ENCODE measurements at places on chromosomes 2 and 18. TPM values are rescaled to one million over a fixed set of nuclear protein-coding genes. Genes with fewer than 3 reads are reported as not detected.
A peak's percentile ranks its signal among the peaks of the same experiment; 100 is the strongest.

ASB18 gene
- not detected for total RNA-seq

GRCh38 chr2:139177041-139177440 lies 396.9 kb upstream of the NXPH2 start:
- DNase-seq: no peak

STPG4 gene
- 0.17 TPM for total RNA-seq

DNA sequence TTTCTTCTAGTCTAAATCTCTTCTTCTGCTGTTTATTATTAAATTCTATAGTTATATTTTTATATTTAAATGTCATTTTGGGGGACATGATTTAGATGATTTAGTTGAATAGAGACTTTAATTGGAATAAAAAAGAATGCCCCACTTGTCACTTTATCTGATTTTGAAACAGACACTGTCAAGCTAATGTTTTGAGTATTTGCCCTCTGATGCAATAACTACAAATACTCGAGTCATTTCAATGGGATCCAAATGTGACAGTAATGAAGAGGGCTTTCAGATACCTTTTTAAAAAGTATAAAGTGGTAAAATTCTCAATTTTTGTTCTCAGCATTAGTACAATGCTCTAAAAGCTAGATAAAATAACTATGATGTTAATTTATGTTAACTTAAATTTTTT lies 257.3 kb upstream of the SESTD1 start:
- DNase-seq: no peak

GRCh38 chr18:48902023-48902855 lies 48.5 kb downstream of the SMAD7 start:
- peak; percentile 73 for DNase-seq

DNA sequence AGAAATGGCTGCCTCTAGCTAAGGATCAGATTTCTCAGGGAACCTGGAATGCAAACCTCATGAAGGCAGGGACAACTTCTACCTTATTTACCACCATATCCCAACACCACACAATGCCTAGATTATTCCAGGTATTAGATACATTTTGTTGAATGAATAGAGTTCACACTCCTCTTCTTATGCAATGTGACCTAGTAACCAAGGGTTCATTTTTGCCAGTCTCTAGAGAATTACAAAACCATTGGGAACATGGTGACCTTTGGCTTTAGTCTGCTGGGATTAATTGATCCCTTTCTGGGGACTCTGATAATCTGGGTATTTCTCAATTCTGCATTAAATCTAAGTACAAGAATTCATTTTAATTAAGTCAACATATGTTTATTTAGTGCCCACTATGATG lies 35.2 kb upstream of the SERTAD2 start:
- no peak for DNase-seq

- DNase-seq: no peak
Measured at GRCh38 chr2:205882806-205883425, 200.6 kb downstream of the NRP2 start.

DNA sequence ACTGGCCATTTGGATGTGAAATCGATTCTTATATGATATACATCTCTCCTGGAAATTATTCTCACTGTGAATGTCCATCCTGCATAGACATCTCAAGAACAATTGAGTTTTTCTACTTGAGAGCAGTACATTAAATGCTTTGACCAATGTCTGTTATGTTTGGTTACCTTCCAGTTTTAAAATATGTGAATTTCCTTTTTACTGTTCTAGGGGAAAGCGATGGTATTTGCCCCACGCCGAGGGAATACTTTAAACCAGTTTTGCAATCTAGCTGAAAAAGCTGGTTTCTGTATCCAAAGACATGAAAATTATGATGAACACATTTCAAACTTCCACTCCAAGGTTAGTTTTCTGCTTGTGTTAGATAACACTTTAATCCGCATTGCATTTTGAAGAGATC lies 175.3 kb upstream of the SIX3 start:
- DNase-seq: no peak

DNA sequence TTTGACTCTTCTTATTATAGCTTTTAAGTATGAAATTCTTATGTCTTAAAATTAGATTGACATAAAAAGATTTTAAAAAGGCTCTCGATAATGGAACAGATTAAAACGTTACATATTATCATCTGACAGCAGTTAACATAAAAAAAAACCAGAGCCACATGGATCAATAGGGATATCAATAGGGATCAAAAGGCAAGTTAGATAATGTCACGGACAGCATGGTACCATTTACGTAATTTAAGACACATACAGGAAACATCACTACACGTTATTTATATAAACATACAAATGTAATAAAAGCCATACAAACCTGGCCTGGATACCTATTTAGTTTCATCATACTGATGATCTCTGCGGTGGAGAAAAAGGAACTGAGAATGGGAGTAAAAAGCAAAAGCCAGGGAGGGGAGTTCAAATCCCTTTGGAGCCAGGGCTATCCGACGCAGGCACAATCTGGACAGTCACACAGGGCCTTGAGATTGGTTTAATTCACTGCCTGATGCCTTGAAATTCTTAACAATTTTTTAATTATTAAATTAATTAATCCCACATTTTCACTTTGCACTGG lies 227.2 kb downstream of the AFF3 start:
- DNase-seq: no peak

DNA sequence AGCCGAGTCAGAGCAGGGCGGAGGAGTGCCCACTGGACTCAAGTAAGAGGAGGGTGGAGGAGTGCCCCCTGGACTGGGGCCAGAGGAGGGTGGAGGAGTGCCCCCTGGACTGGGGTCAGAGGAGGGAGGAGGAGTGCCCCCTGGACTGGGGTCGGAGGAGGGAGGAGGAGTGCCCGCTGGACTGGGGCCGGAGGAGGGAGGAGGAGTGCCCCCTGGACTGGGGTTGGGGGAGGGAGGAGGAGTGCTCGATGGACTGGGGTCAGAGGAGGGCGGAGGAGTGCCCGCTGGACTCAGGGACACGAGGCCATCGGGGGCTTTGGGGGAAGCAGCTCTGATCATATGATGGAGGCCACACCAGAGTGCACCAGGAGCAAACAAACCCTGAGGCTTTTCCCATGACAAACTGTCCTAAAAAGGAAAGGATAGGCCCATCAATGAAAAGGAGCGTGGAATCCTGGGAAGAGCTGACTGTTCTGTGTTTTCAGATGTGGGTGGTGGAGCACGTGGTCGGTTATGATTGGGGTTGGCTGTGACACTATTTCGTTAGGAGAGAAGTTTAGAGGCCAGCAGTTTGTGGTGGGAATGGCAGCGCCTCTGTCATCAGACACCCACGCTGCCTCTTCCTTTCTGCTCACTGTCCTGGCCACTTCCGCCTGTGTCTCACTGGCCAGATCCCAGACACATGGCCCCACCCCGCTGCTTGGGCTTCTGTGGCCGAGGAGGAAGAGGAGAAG lies 24.5 kb upstream of the HPCAL1 start:
- peak; percentile 38 for DNase-seq

DNA sequence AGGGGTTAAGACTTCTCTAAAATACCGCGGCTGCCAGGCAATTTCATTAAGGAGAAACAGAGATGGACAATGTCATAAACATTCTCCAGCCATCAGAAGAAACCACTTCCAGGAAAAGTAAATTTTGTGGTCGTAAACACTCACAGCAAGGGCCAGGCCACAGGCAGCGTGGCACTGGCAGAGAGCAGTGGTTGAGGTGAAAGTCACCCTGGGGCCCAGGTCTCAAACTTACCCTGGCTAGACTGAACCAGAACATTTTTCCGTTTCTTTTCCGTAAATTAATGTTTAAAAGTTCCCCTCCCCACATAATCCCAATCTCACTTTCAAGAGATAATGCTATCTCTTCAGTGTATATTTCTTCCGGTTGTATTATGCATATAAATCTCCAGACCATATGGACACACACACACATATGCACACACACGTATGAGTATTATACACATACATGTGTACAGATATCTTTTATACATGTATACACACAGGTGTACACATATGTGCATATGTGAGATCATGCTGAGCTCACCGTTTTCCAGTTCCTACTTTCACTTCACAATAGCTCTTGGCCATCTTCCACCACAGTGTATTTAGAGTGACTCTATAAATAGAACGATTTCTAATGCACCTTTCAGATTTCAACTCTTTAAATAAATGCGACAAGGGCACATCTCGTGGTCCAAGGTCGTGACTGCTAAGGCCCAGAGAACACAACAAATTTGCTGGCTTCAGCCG lies 90.1 kb downstream of the MALT1 start:
- no peak for DNase-seq

GRCh38 chr2:183522489-183523266 lies 398.4 kb downstream of the NUP35 start:
- no peak for DNase-seq

DNA sequence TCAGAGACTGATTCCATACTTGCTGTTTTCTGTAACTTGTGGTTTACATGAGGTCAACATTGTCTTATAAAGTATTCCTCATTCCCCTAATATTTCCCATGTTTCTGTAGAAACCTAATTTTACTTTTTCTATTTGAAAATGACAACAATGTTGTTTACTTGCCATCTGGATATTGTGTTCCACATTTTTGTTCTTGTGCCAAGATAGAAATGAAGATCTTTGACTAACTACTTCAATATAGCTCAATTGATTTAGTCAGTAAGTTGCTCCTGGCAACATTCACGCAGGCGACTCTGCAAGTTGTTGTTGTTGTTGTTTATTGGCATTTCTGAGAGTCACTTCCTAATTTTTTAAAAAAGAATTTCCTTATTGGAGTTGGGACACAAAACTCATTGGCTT lies 69.5 kb downstream of the CAVIN2 start:
- DNase-seq: no peak

IL18R1 gene
- total RNA-seq: 1.2 TPM

DNA sequence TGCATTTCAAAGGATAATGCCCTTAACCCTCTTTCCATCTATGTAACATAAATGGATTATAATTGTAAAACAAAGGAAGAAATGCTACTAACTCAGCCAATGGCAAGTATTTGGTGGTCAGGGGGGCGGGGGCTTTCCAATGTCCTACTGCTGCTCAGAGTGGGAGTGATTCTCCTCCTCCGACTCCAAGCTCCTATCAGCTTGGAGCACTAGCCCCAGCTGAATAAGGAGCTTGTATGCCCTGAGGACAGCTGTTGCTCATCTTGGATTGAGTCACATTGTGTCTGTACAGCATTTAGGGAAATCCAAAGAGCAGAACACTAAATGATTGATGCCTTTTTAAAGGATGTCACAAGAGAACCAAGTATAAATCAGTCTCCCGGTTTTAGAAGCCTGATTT lies 105.6 kb upstream of the ZNF521 start:
- peak; percentile 50 for DNase-seq

CHRND gene
- not detected for total RNA-seq

SP5 gene
- not detected for total RNA-seq

FOXI3 gene
- 2.1 TPM for total RNA-seq

DNA sequence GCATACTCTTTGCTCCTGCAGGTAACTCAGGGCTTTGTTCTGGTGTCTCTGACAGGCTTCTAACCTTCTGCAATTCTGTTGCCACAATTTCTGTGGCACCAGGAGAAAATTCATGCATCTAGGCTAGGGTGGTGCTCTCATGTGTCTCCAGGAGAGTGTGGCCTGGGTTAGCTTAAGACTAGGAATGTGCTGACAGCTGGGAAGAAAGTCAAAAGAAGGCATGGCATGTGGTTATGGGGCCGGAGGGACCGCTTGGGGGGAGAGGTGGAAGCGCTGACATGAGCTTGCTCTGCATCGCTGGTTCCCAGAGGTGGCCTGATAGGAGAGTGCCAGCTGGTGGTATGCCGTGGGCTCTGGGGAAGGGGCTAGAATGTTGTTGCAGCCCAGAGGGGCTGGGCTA lies 173.3 kb upstream of the TNP1 start:
- DNase-seq: no peak

- DNase-seq: peak; percentile 15
Measured at GRCh38 chr2:21372654-21373053, 248.9 kb downstream of the TDRD15 start.

XDH gene
- 23.3 TPM for total RNA-seq

GRCh38 chr2:159144776-159145614 lies 141.5 kb downstream of the WDSUB1 start:
- DNase-seq: no peak

DNA sequence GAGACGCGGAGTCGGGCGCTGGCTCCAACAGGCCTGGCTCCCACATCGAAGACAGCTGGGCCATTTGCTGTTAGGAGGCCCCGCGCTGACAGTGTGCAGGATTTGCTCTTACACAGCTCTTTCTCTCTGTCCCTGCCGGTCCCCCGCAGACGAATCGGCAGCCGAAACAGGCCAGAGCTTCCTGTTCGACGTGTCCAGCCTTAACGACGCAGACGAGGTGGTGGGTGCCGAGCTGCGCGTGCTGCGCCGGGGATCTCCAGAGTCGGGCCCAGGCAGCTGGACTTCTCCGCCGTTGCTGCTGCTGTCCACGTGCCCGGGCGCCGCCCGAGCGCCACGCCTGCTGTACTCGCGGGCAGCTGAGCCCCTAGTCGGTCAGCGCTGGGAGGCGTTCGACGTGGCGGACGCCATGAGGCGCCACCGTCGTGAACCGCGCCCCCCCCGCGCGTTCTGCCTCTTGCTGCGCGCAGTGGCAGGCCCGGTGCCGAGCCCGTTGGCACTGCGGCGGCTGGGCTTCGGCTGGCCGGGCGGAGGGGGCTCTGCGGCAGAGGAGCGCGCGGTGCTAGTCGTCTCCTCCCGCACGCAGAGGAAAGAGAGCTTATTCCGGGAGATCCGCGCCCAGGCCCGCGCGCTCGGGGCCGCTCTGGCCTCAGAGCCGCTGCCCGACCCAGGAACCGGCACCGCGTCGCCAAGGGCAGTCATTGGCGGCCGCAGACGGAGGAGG lies 3.5 kb downstream of the GDF7 start:
- DNase-seq: no peak

DNA sequence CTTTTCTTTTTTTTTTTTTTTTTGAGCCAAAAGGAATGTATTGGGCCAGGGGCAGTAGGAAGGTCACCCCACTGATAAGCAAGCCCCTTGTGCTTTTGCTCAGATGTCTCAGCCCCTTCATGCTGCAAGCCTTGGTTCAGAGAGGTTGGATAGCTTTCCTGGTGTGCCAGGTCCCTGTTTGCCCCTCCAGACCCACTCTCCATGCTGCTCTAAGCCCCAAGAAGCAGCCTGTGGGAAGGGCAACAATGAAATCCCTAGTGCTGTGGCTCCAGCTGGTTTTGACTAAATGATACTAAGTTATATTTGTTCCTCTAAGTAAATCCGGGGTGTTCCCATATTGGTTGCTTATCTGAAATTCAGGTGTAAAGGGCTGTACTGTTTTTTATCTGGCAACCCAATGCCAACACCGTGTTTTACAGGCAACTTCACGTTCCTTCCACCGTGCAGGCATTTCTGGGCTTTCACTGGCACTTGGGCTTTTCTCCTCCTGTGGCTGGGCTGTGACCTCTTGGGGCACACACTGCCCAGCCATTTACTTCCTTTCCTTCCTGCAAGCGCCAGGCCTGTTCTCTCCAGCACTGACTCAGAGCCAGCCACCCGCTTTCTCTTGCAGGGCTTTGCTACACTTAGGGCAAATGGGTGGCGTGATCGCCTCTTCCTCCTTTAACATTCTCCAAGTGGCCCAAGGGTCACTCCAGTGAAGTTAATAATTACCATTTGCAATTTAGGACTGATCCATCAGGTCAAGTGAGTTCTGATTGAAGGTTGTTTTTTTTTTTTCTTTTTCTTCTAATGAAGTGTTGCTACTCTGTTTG lies 21.6 kb downstream of the MERTK start:
- no peak for DNase-seq

GAD1 gene
- total RNA-seq: 3.0 TPM

CDH7 gene
- not detected for total RNA-seq

ERICH2 gene
- 2.4 TPM for total RNA-seq

IL1F10 gene
- total RNA-seq: not detected

- DNase-seq: no peak
Measured at GRCh38 chr2:26850505-26850904, 2.6 kb downstream of the DPYSL5 start.

Data from mammary epithelial cell (primary cell).